RCC 7860 (cell line): ENCODE measurements at places on chromosomes 5 and 9.

- DNase-seq: no peak
Measured at GRCh38 chr9:72200452-72200851, 51.2 kb downstream of the GDA start.

- no peak for DNase-seq
Measured at GRCh38 chr9:135711881-135712280, 9.9 kb downstream of the KCNT1 start.

GRCh38 chr5:140043508-140043872 lies 391 bp upstream of the NRG2 start:
- DNase-seq: no peak

GRCh38 chr5:81121836-81122630 lies 111.1 kb upstream of the CKMT2 start:
- no peak for DNase-seq

DNA sequence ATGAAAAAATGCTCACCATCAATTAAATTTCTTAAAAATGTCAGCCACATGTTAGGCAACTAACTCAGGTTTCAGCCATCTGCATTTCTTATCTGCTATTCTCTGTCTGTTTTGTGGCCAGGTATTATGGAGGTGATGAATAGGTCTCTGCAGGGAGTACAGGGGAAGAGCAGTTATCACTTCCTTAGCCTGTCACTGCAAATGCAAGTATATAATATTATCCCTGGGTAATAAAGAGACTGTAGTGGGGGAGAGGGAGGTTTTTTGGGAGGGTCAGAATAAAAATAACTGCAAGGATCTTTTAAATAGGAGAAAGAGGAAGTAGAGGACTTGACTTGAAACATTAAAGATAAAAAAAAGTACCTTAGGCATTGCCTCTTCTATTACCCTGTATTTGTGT lies 49.6 kb upstream of the PTGER4 start:
- no peak for DNase-seq

GRCh38 chr9:71910650-71911060 lies 338 bp downstream of the ABHD17B start:
- no peak for DNase-seq

DNA sequence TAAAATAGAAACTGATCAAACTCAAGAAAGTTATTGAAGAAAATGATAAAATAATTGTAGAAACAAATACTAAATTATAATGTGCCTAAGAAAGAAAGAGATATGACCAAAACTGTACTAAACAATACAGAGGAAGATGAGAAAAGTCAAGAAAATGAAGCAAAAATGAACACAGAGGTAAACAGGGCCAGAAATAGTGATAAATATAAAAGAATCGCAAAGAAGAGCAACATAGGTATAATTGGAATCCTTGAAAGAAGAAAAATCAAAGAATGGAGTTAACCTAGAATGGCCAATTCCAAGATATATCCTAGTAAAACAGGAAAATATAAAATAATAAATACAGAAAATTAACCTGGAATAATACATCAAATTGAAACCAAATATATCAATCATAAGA lies 69.6 kb downstream of the CSF2 start:
- no peak for DNase-seq

DNA sequence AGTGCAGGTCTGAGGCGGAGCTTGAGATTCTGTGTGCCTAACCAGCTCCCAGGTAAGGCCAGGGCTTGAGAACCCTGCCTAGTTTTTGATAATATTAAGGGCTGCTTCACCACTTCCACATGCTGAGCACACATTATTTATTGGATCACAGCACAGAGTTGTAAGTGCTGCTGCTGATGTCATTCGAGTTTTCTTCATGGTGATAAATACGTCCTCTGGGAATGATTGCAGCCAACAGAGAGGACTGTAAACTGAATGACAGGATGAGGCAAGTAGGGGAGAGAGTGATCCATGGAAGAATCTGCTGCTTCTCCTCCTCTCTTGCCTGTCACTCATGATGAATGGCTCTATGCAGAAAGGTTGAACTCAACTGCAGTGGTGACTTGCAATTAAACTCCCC lies 77.9 kb upstream of the VPS13A start:
- DNase-seq: no peak

GRCh38 chr9:20722221-20722620 lies 38.2 kb downstream of the FOCAD start:
- DNase-seq: no peak

GRCh38 chr9:124312290-124313265 lies 54.8 kb downstream of the NEK6 start:
- no peak for DNase-seq

DNA sequence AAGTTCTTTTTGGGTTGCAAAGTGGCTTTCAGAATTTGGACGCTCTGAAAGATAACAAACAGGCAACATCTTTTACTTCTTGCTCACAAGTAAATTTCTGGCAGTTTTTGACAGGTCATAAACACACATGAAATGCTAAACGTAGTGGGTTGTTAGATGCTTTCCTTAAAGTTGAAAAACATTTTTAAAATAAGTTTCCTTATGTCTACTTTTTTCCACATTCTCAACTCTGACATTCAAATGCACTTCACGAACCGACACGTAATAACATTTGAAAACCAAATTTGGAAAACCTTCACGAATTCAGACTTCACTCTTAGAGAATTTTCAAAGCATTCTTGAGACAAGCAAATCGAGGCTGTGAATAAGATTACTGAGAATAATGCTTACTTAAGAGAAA lies 26.9 kb downstream of the MTX3 start:
- no peak for DNase-seq

- DNase-seq: peak; percentile 56
Measured at GRCh38 chr5:157312492-157312891, 46.6 kb downstream of the CYFIP2 start.

DNA sequence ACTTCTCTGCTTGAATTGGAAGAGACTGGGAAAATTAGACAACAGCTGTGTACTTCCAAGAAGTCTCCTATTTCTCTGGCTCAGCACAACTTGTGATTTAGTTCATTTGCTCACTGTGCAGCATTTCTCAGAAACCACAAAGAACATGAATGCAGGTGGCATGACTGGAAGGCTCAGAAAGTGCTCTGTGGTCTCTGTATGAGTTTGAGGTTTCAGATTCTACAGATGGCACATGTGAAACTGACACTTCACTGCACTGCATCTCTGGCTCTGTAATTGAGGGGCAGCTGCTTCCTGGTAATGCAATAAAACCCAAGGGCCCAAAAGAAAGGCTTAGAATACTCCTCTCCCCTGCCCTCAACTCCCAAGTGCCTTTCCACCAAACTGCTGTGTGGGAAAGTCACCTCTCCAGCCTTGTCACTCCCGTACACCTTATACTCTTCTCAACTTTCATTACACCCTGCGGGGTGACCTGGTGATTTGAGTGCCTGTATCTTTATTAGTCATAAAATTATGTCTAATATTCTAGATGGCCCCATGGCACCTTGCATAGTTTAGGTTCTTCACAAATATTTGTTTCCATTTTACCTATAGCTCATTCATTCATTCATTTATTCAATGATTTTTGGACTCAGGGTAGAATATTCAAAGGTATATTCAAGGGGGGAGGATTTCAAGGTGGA lies 82.5 kb downstream of the ESM1 start:
- no peak for DNase-seq

DNA sequence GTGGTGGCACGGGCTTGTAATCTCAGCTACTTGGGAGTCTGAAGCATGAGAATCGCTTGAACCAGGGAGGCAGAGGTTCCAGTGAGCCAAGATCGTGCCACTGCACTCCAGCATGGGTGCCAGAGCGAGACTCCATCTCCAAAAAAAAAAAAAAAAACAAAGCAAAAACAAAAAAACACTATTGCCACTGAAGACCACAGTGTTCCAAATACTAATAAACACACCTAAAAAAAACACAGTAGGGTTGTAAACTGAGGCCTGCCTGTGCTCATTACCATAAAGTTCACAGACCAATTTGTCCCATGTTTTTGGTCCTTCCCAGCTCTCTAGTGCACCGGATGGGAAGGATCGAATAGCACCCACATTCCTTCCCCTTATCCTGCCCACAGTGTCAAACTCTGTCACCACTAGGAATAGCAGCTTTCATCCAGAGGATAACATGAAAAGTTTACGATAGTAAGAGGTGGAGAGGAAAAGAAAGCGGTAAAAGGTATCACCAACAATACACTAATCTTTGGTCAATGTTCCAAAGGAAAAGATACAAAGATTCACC lies 49.2 kb downstream of the MYO10 start:
- DNase-seq: no peak

DNA sequence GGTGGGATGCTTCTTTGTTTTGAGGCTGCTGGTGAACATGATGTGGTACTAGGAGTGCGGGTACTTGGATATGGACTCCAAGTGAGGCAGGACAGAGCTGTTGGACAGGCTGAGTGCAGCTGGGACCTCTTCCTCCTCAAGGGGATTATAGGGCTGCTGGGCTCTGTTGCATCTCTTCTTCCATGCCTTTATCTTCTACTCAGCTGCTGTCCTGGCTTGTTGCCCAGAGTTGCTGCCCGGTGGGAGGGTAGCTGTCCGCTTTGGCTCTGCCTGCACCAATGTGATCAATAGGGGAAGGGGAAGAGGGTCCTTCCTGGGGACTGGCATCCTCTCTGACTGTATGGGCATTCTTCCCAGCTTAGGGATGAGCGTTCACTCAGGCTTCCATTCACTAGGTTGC lies 1217.9 kb upstream of the ACO1 start:
- DNase-seq: no peak

GRCh38 chr9:97504381-97505216 lies 3.1 kb downstream of the TMOD1 start:
- DNase-seq: no peak

- peak; percentile 40 for DNase-seq
Measured at GRCh38 chr9:101977614-101978210, 239.3 kb upstream of the GRIN3A start.

DNA sequence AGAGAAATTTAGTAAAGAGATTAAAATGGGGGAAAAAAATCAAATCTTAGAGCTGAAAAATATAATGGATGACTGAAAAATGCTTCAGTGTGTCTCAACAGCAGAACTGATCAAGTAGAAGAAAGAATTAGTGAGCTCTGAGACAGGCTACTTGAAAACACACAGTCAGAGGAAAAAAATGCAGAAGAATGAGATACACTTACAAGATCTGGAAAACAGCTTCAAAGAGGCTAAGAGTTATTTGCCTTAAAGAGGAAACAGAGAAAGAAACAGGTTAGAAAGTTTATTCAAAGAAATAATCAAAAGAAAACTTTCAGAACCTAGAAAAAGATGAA lies 70.5 kb upstream of the OR2K2 start:
- DNase-seq: no peak

- DNase-seq: no peak
Measured at GRCh38 chr5:179251276-179251969, 93.8 kb downstream of the ADAMTS2 start.

DNA sequence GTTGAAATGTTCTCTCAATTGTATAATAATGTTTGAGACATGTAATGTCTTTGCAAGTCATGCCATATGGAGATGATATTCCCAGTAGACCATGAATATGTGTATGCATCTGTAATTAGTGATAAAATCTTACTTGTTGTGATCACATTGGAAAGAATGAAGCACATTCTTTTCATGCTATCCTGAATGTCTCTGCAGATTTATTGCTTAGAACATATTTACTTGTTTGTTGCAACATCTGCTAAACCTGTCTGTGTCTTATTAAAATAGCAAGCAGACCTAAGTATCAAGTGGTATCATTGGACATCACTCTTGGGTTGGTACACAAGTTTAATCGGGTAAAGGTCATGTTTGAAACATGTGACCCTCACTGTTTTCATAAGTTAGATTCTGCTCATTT lies 265.5 kb upstream of the CD180 start:
- no peak for DNase-seq

DNA sequence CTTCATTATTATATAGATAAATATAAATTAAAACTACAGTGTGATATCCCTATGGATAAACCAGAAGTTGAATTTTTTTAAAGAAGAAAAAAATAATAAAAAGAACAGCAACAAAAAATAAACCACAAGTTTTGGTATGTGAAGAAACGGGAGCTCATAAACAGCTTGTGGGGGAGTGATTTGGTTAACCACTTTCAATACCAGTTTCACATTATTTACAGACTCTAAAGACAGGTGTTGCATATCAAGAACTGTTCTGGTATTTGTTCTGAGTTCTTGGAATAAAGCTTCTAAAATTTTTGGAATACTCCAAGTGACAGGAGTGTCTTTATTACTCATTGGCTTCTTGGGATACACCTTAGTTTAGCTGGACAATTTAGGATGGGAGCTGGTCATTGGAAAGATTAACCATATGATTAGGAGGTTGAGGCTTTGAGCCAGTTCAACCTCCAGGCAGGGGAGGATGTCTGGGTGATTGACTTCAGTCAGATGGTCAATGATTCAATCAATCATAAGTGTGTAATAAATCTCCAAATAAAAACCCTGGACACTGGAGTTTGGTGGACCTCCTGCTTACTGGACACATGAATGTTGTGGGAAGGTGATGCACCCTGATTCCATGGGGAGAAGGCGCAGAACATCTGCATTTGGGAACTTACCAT lies 2223.1 kb upstream of the C9orf72 start:
- DNase-seq: no peak

DNA sequence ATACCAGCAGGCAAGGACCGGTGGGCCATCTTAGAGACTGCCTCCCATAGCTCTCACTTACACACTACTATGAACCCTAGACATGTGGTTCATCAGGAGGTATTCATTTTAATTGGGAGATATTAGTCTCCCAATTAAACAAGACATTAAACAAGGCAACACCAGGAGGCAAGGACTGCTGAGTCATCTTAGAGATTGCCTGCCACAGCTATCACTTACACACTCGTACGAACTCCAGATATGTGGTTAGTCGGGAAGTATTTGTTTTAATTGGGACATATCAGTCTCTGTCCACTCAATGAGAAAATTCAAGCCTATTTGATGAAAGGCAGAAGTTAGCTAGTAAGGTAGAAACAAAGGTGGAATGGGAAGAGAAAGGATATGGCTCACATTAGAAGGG lies 343.9 kb downstream of the NFIB start:
- DNase-seq: no peak

GRCh38 chr5:59317774-59318205 lies 575.7 kb downstream of the PDE4D start:
- no peak for DNase-seq

DNA sequence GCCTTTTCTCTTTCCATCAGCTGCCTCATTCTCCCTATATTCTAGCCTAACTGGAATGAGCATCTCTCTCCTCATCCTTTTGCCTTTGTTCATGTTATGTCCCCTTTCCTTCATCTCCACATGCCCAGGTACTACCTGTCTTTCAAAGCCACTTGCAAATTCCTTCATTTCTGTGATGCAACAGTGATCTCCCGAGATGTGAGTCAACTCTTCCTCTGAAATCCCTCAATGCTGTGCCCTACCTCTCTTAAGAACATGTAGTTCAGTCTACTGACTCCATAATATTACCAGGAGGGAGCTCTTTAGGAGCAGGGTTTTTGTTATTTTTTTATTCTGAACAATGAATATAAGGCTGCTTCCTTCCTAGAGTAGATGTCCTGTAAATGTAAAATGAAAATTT lies 91.6 kb downstream of the ZNF462 start:
- DNase-seq: no peak
